HCT116 (cell line): ENCODE measurements at places on chromosomes 3 and 15. TPM values are rescaled to one million over a fixed set of nuclear protein-coding genes. Genes with fewer than 3 reads are reported as not detected.

- DNase-seq = no peak
These were observed 6.0 kb downstream of the HHATL start for GRCh38 chr3:42696356-42697288.

DNA sequence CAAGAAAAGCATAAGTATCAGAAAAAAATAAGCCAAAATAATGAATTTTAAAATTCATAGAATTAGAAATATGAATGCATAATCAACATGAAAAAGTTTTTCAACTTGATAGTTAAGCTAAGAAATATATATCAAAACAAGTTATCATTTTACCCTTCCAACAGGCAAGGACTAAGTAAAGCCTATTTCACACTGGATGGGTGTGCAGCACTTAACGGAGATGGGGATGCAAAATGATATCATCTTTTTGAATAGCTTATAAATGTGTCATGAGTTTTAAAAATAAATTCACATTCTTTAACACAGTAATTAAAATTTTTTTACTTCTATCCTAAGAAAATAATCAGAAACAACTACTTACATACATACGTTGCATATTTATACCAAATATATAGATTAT is 20.9 kb downstream of the PIK3R4 start:
- DNase-seq = no peak

GRCh38 chr3:169563775-169564059 is 99.8 kb downstream of the MECOM start:
- no peak for DNase-seq

- DNase-seq = no peak
These were observed 51.5 kb upstream of the MEF2A start for GRCh38 chr15:99514306-99514705.

DNA sequence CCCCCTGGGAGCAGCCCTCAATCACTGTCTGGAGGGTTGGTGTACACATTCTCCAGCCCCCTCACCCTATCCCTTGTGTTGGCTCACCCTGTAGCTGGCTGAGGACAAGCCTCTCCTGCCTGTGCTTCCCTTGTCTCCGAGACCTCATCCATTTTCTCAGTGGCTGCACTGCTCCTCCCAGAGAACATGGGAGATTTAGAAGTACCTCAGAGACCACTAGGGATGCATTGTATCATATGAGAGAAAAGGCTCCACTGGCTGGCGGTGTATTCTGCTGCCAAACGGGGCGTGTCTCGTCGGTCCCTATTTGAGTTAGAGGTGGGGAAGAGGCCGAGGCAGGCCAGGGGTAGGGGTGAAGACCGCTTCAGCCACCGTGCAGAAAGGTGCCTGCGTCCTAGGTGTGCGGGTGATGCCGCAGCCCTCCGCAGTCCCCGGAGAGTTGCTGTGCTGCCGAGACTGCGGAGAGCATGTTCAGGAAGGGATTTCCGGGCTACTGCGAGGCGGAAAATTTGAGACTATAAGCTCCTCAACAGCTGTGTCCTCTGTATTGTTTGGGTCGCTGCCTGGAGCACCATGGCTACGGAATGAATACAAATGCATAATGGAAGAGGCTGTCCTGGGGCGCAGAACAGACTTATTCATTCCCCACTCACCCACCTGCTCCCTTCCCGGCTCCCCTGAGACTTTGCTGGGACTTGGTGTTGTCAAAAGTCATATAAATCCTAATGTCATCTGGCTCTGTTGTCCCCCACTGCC is 43.8 kb downstream of the SPSB4 start:
- DNase-seq = no peak

- no peak for DNase-seq
These were observed 25.8 kb downstream of the SIAH2 start for GRCh38 chr3:150736903-150737832.

CYP1A2 gene
- not detected for total RNA-seq

CYP8B1 gene
- 0.12 TPM for total RNA-seq

INSYN1 gene
- 2.0 TPM for total RNA-seq

RPP25 gene
- total RNA-seq = 5.9 TPM
